ENCODE measurements at places on chromosomes 2 and 18.

DNA sequence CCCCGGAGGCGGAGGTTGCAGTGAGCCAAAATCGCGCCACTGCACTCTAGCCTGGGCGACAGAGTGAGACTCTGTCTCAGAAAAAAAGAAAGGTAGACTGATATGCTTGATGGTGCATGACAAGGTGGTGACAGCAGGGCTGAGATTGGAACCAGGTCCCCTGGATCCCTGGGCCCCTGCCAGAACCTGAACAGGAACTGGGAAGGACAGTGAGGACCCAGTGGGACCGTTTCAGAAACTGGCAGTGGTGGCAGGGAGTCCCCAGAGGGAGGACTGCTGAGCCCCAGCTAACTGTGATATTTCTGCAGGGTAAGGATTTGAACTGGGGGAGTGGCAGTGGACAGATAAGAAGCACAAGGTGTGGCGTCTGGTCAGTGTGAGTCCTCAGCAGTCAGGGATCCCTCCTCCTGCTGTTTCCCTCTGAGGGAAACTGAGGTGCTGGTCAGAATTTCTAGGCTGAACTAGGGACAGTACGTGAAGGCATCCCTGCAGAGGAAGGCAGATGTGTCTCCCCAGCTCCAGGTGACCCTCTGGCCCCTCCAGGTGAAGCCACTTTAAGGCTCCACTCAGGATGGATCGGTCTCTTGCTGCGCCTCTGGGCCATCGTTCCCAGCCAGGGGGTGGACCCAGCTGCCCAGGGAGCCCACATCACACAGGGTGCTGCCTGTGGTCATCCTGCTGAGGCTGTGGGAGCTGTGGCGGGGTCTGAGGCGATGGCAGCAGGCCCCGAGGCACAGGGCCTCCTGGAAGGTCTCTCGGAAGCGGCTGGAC is 5.6 kb downstream of the NMUR1 start:
- DNase-seq: no peak

GRCh38 chr18:49151482-49151881 is 200.7 kb upstream of the SMAD7 start:
- no peak for DNase-seq

GRCh38 chr2:168254158-168254935 is 7.0 kb upstream of the STK39 start:
- DNase-seq: no peak

GRCh38 chr18:46069524-46069923 is 2.5 kb downstream of the PSTPIP2 start:
- no peak for DNase-seq

DNA sequence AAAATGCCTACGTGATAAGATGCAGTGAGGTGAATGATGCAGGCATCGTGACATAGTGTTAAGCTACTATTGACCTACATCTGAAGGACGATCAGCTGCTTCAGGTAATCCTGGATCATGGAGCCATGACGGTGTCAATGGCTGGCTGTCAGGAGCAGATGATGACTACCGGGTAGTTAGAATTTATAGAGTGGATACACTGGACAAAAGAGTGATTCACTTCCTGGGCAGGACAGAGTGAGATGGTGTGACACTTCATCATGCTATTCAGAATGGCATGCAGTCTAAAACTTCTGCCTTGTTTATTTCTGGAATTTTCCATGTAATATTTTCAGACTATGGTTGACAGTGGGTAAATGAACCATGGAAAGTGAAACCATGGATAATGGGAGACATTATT is 29.5 kb downstream of the METTL8 start:
- DNase-seq: no peak
